ENCODE measurements at places on chromosomes 4 and X. TPM values are rescaled to one million over a fixed set of nuclear protein-coding genes. Genes with fewer than 3 reads are reported as not detected.

The PDLIM3 gene
- total RNA-seq = 687 TPM

DNA sequence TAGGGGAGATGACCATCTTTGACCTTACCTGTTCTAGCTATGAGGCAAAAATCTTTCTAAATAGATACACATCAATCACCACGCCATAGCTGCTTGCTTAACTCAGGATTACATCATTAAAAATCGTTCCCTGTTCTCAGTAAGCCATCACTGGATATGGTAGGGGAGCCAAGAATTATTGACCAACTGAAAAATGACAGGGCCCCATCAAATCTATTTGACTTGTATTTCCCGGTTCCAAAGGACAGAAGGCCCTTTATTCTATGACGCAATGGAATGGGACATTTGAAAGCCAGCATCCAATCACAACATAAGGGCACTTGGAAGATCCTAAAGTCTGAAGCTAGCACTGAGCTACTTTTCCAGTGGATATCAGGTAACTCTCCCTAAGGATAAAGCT lies 75.6 kb upstream of the NOCT start:
- no peak for DNase-seq

The ZNF518B gene
- 13.8 TPM for total RNA-seq

- DNase-seq = no peak
These were observed 393.8 kb upstream of the GRID2 start for GRCh38 chr4:91909963-91910362.

DNA sequence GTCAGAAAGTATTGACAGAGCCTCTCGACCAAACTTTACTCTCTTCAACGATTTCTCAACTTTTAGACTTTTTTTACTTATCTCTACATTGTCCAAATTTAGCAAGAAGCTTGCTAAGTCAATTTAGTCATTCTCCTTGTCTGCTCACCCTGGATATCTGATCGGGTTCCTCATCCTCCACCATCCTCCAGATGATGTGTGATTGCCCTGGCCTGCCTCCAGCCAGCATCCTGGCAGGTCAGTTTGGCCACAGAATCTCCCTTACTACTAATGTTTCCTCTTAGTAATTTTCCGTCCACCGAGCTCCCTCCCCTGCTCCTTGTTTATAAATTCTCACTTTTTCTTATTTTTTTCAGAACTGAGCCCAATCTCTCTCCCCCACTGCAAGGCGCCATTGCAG lies 167.9 kb upstream of the ZFP42 start:
- DNase-seq = no peak

DNA sequence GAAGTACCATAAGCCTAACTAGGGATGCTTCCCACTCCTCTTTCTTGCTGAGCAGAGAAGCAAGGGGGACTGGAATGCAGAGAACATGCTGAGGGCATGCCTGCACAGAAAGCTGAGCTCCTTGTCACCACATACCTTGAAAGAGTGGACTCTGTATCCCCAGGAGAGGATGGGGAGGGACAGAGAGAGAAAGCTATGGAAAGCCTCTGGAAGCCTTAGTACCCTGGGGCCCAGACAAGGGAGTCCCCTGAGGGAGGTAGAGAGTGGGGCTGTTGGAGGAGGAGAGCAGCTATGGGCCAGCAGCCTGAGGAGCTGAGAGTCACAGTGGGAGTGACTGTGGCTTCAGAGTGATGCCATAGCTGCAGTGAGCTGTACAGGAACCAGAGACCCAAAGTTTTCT lies 77.9 kb downstream of the RTL9 start:
- DNase-seq = no peak

GRCh38 chr4:128670513-128670912 lies 139.0 kb upstream of the JADE1 start:
- DNase-seq = no peak

The CXorf58 gene
- not detected for total RNA-seq

The SRPK3 gene
- 13.8 TPM for total RNA-seq

The CXorf49 gene
- total RNA-seq = not detected

The DMP1 gene
- not detected for total RNA-seq

DNA sequence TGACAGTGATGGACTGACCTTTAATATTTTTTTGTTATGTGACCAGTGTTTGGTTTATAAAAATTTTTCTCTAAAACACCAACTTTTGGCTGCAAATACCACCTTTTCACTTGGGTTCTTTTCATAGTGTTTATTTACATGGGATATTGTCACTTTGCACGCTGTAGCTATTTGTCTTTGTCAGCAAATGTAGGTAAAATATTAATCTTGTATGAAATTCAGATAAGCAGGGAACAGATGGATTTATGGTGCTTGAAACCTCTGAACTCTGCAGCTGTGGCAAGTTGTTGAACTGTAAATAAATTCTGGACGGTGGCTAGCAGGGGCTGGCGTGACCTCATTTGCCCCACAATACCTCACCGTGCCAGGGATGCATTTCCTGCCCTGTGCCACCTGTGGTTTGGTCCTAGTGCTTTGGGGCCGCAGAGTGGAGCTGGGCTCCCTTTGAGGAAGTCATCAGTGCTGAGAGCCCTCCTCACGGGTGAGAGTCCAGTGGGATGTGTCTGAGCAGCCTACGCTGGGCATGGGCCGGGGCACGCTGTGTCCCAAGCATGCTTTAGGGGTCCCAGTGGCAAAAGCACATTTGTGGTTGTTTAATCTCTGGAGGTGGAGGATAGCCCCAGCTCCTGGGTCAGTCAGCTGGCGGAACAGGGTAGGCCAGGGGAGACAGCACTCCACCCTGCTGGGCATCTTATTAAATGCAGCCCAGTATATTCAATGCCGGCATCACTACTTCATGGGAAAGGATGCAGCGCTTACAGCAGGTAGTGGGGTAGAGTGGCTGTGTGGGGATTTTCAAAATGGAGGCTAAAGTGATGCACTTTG lies 108.6 kb downstream of the TBL1X start:
- no peak for DNase-seq

The MAGEA1 gene
- not detected for total RNA-seq

GRCh38 chr4:3409571-3410091 lies 32.1 kb upstream of the HGFAC start:
- DNase-seq = peak; percentile 6

DNA sequence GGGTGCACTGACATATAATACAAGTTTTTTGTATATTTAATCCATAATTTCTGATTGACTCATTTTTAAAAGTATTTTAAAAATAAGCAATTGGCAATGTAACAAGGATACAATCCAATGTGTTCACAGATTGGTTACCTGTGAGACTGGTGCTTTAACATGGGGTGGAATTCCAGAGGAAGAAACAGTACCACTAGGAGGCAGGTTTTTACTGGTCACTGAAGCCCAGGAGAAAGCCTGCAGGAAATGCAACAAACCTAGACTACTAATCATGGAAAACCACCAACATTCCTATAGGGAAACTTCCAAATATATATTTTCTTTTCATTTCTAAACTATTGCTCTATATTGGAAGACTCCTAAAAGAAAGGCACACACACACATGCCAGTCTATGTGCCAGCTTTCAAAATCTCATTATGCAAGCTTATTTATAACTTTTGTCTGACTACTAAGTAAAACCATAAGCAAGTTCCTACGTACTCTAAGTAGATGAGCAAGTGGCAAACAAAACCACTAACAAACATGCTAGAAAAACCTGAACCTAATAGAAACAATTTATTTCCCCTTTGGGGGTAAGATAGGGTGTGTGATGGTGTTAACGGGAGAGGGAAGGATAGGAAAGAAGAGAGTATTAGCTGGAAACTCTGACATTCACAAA lies 19.2 kb downstream of the G3BP2 start:
- no peak for DNase-seq

- DNase-seq = no peak
These were observed 32.1 kb downstream of the SYTL5 start for GRCh38 chrX:38038501-38038900.

GRCh38 chr4:154044108-154044531 lies 255.2 kb upstream of the SFRP2 start:
- no peak for DNase-seq

DNA sequence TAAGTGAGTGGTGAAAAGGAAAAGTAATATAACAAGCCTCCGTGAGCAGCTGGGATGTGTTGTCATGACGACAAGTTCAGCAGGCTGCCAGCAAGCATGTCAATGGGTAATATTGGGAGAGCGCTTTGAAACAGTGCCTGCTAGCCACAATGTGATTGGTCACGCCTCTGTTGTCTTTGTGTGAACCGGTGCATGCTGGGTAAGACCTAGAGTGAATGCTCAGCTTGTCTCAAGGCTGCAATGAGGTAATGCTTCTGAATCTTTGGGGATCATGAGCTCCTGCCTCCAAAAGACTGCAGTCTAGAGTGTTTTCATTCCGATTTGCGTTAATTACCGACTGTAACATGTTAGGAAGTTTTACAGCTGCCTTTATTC lies 54.9 kb downstream of the STOX2 start:
- DNase-seq = peak; percentile 37

The RBM47 gene
- total RNA-seq = 7.1 TPM

- no peak for DNase-seq
These were observed 157.2 kb downstream of the CFAP299 start for GRCh38 chr4:80492761-80493160.

- peak; percentile 11 for DNase-seq
These were observed 33.2 kb downstream of the WDR1 start for GRCh38 chr4:10083331-10083771.

- no peak for DNase-seq
These were observed 115.5 kb upstream of the MYOZ2 start for GRCh38 chr4:119020158-119020557.

DNA sequence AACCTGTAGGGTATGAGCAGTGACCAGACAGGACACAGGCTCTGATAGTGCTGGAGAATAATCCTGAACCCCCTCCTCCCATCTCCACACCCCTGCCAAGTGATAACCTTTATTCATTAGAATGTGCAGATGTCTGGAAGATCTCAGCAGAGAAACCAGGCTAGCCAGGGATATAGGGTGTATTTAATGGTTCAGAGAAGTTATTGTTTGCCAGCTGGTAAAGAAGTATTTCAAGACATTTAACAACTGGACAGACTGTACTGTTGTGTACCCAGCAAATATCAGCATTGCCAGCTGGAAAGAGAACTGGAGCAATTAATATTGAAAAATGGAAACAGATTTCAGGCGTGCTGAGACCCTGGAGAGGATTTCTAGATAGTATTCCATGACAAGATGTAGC lies 94.5 kb downstream of the RASGEF1B start:
- no peak for DNase-seq

The ARHGAP36 gene
- total RNA-seq = not detected

DNA sequence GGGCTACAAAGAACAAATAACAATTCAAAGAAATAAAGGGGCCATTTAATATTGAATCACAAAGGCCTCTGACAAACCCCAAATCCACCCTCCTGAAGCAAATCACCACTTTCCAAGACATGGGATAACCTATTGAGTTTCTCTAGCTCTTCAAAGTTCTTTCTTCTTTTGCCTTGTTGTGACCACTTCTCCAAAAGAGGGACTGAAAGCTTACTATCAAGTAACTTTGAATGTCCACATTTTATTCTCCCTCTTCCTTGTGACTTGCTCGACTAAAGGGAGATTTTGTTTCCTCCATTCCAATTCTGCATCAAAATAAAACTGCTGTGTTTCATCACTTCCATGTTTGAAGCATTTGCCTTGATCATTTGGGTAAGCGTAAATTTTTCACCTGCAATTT lies 166.6 kb upstream of the SLC7A11 start:
- no peak for DNase-seq

DNA sequence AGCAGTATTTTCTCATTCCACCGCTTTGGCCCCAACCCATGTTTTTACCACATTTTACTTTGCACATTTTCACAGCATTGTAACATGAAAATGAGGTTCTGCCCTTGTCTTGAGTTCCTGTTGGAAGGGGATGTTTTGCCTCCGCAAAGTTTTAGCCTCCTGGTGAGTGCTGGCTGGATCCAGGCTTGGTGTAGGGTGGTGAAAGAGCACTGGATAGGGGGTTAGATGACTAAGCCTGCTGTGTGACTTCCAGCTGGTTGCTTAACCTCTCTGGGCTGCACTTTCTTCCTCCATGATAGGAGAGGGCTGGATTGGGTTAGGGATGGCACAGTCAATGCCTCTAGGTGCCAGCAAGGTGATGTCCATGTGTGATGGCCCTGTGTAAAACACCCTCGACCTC lies 28.9 kb downstream of the CYTL1 start:
- peak; percentile 56 for DNase-seq

GRCh38 chr4:42483426-42484379 lies 86.4 kb downstream of the SHISA3 start:
- no peak for DNase-seq

The BMP3 gene
- not detected for total RNA-seq

DNA sequence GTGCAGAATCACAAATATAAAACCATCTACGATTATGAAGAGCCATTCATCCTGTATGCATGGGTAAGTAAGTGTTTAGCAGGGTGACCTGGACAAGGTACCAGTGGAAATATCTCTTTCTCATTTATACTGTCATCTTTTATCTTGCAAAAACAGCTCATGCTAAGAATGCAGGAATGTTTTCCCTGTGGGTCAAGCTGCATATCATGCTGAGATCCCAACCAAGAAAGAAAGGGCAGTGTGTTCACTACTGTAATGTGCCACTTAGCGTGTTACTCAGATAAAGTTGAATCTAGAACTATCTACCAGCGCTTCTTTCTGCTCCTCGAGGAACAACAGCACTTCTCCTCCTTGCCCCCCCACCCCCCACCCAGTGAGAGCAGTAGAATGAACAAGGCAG lies 212.7 kb upstream of the TBL1X start:
- DNase-seq = no peak

- peak; percentile 62 for DNase-seq
These were observed 994 bp downstream of the GALNT7 start for GRCh38 chr4:173169428-173170181.

The ADAM29 gene
- not detected for total RNA-seq

GRCh38 chrX:24594501-24594900 lies 52.6 kb downstream of the PCYT1B start:
- no peak for DNase-seq

The DDIT4L gene
- not detected for total RNA-seq

The ZCCHC12 gene
- total RNA-seq = 81.5 TPM

DNA sequence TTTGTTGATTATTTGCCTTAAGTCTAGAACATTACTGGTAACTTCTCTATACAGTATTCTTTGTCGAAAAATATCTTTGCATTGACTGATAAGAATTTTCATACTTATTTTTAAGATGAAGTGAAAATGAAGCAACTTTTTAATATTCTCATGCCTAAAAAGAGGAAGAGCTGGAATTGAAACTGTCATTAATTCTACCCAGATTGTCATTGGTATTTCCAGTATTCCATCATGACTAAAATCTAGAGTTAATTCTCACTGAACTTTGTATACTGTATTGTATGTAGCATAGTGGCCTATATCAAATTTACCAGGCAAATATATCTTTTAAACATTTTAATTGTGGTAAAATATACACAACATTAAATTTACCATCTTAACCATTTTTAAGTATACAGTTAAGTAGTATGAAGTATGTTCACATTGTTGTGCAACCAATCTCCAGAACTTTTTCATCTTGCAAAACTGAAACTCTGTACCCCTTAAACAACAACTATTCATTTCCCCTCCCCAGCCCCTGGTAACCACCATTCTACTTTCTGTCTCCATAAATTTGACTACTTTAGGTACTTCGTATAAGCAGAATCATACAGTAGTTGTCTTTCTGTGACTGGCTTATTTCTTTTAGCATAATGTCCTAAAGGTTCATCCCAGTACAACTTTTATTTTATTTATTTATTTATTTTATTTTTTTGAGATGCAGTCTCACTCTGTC lies 24.3 kb upstream of the ZNF41 start:
- no peak for DNase-seq

The ESX1 gene
- total RNA-seq = not detected

All from uterus (tissue), 4 donors.